Activated T-cell treated with anti-CD3 and anti-CD28 coated beads, Interleukin-2, amount 50 U/mL, for 24 hours (primary cell): ENCODE measurements at places on chromosomes 7 and 10.

DNA sequence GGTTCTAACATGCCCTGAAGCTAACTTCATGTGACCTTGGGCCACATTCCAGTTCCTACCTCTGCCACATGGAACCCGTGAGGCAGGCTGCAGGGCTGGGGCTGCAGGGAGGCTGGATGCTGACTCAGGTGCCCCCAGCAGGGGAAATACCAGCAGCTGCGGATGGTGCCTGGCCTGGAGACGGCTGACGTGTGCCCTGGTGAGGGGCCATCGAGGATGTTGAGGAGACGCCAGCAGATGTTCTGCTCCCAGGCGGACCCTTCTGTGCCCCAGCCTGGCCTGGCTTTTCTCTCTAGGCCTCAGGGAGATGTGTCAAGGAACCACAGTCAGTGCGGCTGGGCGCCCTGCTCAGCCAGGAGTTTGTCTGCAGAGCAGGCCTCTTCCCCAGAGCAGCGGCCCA is 8.8 kb downstream of the BAG3 start:
- no peak for DNase-seq

DNA sequence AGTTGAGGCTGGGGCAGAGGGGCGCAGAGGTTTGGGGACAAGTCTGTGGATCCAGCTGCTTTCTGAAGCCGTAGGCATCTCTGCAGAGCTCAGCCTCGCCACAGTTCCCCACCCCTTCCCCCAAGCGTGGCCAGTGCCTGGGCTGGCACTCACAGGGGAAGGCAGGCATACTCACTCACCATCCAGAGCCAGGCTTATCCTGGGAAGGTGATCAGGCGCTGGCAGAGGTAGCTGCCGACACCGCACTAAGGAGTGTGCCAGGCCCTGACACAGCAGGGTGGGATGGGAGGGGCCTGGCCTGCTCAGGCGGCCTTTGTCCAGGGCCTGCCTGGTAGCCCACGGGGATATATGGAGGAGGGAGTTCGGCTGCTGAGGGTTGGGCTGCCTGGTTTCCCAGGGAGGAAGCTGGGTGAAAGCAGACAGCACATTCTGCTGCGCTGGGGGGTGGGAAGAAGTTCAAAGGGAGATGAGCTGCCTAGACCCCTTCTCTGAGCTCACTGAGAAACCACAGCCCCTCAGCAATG is 15.9 kb downstream of the VSIR start:
- peak; percentile 52 for DNase-seq

- DNase-seq, result no peak
Observed at GRCh38 chr7:128777156-128778123, 1.8 kb upstream of the OPN1SW start.

- no peak for DNase-seq
Observed at GRCh38 chr7:80766724-80767123, 128.3 kb downstream of the CD36 start.

GRCh38 chr7:28517206-28517605 is 104.9 kb downstream of the CREB5 start:
- no peak for DNase-seq

DNA sequence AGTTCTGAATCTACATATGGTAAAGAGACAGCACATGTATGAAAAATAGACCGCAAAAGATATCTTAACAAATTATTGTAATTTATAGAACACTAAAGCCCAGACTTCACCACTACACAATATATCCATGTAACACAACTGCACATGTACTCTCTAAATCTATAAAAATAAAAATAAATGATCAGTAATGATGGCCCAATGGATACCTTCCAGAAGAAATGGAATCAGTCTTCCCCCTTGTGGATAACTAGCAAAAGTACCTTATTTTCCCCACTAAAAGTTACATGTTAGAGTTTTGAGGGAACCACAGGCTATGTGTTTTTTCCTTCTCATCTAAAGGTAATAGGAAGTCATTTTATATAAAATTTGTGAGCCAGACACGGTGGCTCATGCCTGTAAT is 25.7 kb downstream of the C7orf25 start:
- DNase-seq, result no peak

GRCh38 chr7:105990727-105991453 is 27.8 kb downstream of the CDHR3 start:
- no peak for DNase-seq
